ENCODE measurements at places on chromosomes 2 and 18. TPM values are rescaled to one million over a fixed set of nuclear protein-coding genes. Genes with fewer than 3 reads are reported as not detected.

DNA sequence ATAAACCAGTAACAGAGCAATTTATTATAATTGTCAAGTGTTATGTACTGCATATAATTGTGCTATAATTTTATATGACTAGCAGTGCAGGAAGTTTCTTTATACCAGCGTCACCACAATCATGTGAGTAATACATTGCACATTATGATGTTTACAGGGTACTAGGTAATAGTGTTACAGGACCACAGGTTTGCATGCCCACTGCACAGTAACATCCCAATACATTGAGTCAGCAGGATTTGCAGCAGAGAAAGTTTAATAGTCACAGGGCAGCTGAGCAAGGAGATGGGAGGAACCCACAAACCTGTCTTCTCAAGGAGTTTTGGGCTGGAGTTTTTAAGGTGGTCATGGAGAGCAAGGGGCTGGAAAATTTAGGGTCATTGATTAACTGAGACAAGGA lies 1042.9 kb upstream of the ACVR2A start:
- peaks cover 7% of the 10 kb centered on the region for H3K27me3 ChIP-seq
- H3K4me1 ChIP-seq = peaks cover 2% of the 10 kb centered on the region
- no peak overlapping the region for H3K27ac ChIP-seq
- no peaks in the 10 kb centered on the region for H3K36me3 ChIP-seq
- DNase-seq = no peak

CCDC85A gene
- 1.1 TPM for total RNA-seq

TUBA4B gene
- total RNA-seq = not detected

DNA sequence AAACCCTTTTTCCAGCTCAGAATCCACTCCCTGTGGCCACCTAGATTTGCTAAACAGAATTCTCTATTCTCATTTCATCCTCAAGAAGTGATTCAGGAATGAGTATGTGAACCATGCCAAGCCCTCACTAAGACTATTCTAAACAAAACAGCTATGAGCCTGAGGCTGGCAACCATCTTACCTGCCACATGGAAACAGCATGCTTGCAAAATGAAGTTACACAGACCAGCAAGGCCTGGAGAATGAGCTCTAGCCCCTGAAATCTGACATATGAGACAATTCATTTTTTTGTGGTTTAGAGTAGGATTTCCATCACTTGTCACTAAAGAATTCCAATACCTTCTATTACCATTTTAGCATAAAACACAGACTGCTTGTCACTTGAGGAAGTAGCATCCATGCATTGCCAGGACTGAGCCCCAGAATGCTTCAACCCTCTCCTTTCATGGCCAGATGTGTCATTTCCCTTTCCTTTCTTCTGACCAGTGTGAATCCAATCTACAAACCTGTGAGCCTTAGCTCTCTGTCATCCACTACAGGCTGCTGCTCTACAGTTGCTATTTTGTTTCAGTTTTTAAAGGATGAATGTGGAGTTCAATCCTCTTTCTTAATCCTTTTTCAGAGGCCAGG lies 744.3 kb upstream of the ACVR2A start:
- H3K27me3 ChIP-seq = peaks cover 2% of the 10 kb centered on the region
- no peaks in the 10 kb centered on the region for H3K4me1 ChIP-seq
- no peak for DNase-seq

NDC80 gene
- 15.0 TPM for total RNA-seq

GRCh38 chr18:48394176-48394575 lies 15.0 kb downstream of the ZBTB7C start:
- H3K4me1 ChIP-seq = no peaks in the 10 kb centered on the region
- no peak overlapping the region for H3K27ac ChIP-seq
- H3K4me3 ChIP-seq = no peak overlapping the region
- H3K27me3 ChIP-seq = peaks cover 55% of the 10 kb centered on the region

DNA sequence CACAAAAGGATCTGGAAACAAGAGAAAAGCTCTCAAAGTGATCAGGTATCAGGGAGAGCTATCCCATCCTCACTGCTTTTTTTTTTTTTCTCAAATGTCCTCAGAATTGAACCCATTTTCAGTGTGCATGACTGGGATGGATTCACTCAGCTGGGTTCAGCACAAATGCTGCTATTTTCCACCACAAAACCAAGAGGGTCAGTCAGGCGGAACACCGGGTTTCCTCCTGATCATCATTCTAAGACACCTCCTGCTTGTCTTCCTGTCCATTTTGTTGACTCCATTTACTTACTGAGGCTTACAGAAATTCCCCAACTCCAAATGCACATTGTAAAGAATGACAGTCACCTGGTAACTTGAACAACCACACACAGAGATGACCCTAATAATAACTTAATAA lies 39.9 kb downstream of the CYRIA start:
- H3K4me1 ChIP-seq = no peaks in the 10 kb centered on the region
- no peak for DNase-seq
- no peak overlapping the region for H3K27ac ChIP-seq
- no peak overlapping the region for H3K4me3 ChIP-seq
- H3K27me3 ChIP-seq = peaks cover 12% of the 10 kb centered on the region

REG3A gene
- not detected for total RNA-seq

GRCh38 chr18:79954791-79955190 lies 3.3 kb upstream of the SLC66A2 start:
- peaks cover 40% of the 10 kb centered on the region for H3K27me3 ChIP-seq
- no peak overlapping the region for H3K27ac ChIP-seq
- DNase-seq = no peak
- no peak overlapping the region for H3K4me3 ChIP-seq

ERMN gene
- total RNA-seq = 0.22 TPM

GALNT13 gene
- total RNA-seq = 8.3 TPM

TSGA10 gene
- total RNA-seq = 12.3 TPM

DNA sequence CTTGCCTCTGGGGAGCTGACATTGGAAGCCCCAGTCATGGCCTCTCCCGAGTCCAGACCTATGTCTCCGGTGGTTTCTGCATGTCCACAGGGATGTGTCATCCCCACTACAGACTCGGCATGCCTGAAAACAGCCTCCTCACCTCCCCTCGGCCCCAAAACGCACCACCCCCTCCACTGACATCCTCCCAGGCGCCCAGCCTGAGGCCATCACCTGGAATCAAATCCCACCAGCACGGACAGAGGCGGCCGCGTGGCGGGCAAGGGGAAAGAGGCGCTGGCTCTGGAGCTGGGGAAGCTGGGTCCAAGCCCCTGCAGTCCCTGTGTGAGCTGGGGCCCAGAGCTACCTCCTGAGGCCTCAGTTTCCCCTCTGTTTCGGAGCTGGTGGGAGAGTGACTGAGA lies 69.9 kb upstream of the SMAD7 start:
- H3K4me3 ChIP-seq = no peak overlapping the region
- peak overlapping the region; percentile 89 for H3K27ac ChIP-seq
- H3K4me1 ChIP-seq = peaks cover 11% of the 10 kb centered on the region
- no peaks in the 10 kb centered on the region for H3K36me3 ChIP-seq

- peaks cover 36% of the 10 kb centered on the region for H3K27me3 ChIP-seq
- H3K4me1 ChIP-seq = no peaks in the 10 kb centered on the region
- no peaks in the 10 kb centered on the region for H3K36me3 ChIP-seq
- DNase-seq = no peak
- no peak overlapping the region for H3K4me3 ChIP-seq
- no peak overlapping the region for H3K27ac ChIP-seq
Observed at GRCh38 chr18:80251700-80252099, 4.4 kb upstream of the PARD6G start.

SOX11 gene
- 154 TPM for total RNA-seq

DNA sequence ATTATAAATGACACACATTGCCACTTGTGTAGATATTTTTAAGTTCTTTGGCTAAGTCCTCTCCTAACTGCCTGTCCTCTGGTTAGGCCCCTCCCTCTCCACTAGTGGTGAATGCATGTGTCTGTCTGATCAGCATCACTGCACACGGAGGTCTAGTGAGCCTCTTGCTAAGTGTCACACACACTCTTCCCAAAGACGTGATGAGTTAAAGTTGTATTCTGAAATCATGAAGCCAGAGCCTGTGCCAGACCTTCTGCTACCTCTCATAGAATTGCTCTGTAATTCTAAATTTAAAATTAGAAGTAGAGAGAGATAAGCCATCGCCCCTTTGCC lies 41.3 kb downstream of the RALB start:
- no peak overlapping the region for H3K27ac ChIP-seq
- H3K36me3 ChIP-seq = peaks cover 26% of the 10 kb centered on the region
- DNase-seq = no peak
- H3K27me3 ChIP-seq = no peaks in the 10 kb centered on the region

DNA sequence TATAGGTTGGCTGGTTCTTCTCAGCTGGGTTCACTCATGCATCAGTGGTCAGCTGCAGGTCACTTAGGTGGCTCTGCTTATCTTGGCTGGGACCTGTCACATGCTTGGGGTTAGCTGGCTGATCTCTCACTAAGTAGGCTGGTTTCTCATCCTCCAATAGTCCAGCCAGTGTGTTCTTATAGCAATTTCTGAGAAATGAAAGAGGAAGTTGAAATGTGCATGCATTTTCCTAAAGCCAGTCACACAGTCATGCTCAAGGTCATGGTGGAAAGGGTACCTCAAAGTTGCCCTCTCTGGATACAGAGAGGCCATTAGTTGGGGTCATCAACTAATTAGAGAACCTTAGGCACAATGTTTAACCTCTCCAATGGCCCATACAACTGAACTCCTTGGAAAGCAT lies 64.4 kb downstream of the KLHL29 start:
- H3K36me3 ChIP-seq = no peaks in the 10 kb centered on the region
- peaks cover 3% of the 10 kb centered on the region for H3K4me1 ChIP-seq
- no peak overlapping the region for H3K27ac ChIP-seq
- H3K4me3 ChIP-seq = no peak overlapping the region

DNA sequence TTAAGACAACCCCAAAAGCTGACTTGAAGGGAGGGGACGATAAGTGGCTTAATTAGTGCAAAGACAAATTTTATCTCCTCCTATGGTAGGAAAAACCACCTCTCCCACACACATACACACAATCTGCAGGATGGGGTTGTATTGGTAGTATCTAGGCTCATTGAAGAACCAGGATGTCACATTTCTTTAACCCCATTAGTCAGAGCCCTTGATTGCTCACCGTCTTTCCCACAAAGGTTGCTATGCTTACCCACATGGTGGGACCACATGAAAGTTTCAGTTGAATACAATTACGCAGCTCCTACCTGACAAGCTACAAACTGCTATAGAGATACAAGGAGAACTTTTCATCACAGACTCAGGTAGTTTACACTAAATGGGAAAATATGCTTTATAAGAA lies 765.0 kb upstream of the CELF4 start:
- H3K4me1 ChIP-seq = no peaks in the 10 kb centered on the region
- no peak overlapping the region for H3K4me3 ChIP-seq
- H3K27me3 ChIP-seq = no peaks in the 10 kb centered on the region
- H3K27ac ChIP-seq = no peak overlapping the region
- DNase-seq = no peak
- no peaks in the 10 kb centered on the region for H3K36me3 ChIP-seq

DCDC2C gene
- not detected for total RNA-seq

ANO7 gene
- total RNA-seq = 3.0 TPM

- no peak overlapping the region for H3K27ac ChIP-seq
- H3K36me3 ChIP-seq = peaks cover 35% of the 10 kb centered on the region
- no peak overlapping the region for H3K4me3 ChIP-seq
- no peak for DNase-seq
- no peaks in the 10 kb centered on the region for H3K4me1 ChIP-seq
Observed at GRCh38 chr2:241330616-241330981, 14.9 kb downstream of the SEPTIN2 start.

CYS1 gene
- total RNA-seq = 2.5 TPM

- H3K4me3 ChIP-seq = no peak overlapping the region
- peaks cover 37% of the 10 kb centered on the region for H3K4me1 ChIP-seq
- H3K27ac ChIP-seq = no peak overlapping the region
Observed at GRCh38 chr2:43132683-43133301, 93.6 kb downstream of the ZFP36L2 start.

DNA sequence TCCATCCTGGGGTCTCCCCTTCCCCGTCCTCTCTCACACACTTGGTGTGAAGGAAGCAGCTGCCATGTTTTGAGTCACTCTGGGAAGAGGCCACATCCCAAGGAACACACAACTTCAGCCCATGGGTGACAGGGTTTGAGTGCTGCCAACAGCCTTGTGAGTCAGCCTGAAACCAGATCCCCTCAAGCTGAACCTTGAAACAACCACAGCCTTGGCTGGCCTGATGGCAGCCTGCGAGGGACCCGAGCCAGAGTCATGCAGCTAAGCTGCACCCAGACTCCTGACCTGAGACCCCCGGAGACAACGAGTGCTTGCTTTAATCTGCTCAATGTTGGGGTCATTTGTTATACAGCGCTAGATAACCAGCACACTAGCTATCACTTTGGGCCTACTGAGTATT lies 19.3 kb upstream of the MC2R start:
- H3K27me3 ChIP-seq = no peaks in the 10 kb centered on the region
- H3K4me3 ChIP-seq = no peak overlapping the region
- H3K36me3 ChIP-seq = no peaks in the 10 kb centered on the region
- no peak overlapping the region for H3K27ac ChIP-seq
- DNase-seq = no peak

- no peaks in the 10 kb centered on the region for H3K36me3 ChIP-seq
- peaks cover 12% of the 10 kb centered on the region for H3K4me1 ChIP-seq
- no peaks in the 10 kb centered on the region for H3K27me3 ChIP-seq
- no peak overlapping the region for H3K4me3 ChIP-seq
Observed at GRCh38 chr2:68248361-68248760, 4.0 kb downstream of the PPP3R1 start.

- H3K4me1 ChIP-seq = peaks cover 12% of the 10 kb centered on the region
- no peak overlapping the region for H3K4me3 ChIP-seq
- DNase-seq = no peak
- H3K27ac ChIP-seq = no peak overlapping the region
- peaks cover 21% of the 10 kb centered on the region for H3K36me3 ChIP-seq
Observed at GRCh38 chr2:54984476-54984875, 65.8 kb downstream of the RTN4 start.

ALPG gene
- not detected for total RNA-seq

GRCh38 chr2:16255120-16255519 lies 314.8 kb downstream of the MYCN start:
- H3K27ac ChIP-seq = no peak overlapping the region
- H3K36me3 ChIP-seq = no peaks in the 10 kb centered on the region
- H3K4me1 ChIP-seq = peaks cover 35% of the 10 kb centered on the region
- H3K4me3 ChIP-seq = no peak overlapping the region

DNA sequence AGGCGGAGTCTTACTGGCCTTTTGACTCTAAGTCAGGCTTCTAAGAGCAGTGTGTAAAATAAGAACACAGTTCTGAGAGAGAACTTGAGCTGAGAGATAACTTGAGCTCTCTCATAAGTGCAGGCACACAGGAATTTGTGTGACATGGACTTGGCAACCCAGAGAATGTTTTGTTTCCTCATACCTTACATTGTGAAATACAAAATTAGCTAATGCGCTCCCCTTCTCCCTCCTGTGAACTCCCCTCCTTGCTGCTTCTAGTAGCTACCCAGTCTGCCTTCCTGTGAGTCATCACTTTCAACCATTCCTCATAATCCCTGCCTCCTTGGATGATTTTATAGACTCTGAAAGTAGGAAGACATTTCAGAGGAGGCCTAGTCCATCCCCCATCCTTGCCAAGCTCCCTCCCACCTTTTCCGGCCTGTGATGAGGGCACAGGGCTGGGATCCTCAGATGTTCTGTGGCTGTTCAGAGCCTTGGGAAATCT lies 22.6 kb downstream of the FER1L5 start:
- H3K36me3 ChIP-seq = no peaks in the 10 kb centered on the region
- no peak overlapping the region for H3K4me3 ChIP-seq
- no peak overlapping the region for H3K27ac ChIP-seq
- no peak for DNase-seq
- peaks cover 4% of the 10 kb centered on the region for H3K27me3 ChIP-seq

ABCB11 gene
- total RNA-seq = 0.09 TPM
